CD4-positive, alpha-beta T cell treated with Interleukin-6 for 4 hours (primary cell): ENCODE measurements at places on chromosomes 6 and 20.

DNA sequence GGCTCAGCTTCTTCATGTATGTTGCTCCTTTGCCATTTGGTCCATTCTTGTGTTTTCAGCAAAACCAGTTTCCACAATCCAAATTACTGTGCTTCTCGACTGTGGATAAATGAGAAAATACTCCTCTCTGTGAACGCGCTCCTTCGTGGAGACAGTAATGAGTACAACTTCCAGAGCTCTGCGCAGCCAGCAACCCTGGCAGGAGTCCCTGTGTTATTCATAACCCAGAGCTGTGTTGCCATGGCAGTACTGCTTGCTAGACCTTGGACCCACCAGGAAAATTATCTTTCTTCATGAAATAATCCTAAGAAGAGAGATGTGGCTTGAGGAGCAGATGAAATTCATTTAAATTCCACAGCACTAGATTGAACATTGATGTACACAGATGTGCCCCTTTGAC is 73.7 kb downstream of the SLC22A3 start:
- no peak for DNase-seq

DNA sequence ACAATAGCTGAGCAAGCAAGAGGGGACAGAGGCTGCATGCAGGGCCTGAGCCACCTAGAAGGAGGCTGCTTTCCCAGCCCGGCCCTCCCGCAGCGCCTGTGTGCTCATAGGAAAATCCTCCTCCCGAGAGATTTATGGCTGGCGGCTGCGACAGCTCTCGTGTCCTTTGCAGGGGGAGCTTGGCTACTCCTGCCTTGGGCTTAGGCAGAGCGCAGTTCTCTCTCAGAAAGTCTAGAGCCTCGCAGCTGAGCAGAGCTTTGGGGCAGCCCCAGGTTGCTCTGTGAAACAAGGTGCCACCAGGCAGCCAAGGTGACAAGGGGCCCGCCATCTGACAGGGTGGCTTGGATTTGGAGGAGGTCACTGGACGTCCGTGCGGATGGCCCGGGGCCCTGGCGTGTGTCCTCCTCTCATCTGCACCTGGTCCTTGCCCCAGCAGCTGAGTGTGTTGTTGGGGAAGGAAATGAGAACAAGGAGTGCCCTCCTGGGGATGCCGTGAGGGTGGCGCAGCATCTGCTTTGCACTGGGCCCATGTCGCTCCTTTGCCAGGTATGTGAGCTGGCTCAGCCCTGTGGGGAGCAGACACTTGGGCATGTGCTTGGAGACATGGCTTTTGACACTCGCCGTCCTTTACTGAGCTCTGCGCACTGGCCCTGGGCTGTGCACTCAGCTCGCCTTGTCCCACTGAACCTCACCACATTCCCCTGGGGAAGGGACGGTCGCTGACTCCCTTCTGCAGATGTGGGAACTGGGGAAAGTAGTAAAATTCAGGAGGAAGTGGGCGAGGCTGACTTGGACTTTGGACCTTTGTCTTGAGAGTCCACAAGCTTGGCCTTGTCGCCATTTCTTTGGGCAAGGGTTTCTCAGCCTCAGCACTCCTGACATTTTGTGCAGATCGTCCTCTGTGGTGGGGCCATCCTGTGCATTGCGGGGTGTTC is 41.9 kb downstream of the EDN3 start:
- DNase-seq: no peak

DNA sequence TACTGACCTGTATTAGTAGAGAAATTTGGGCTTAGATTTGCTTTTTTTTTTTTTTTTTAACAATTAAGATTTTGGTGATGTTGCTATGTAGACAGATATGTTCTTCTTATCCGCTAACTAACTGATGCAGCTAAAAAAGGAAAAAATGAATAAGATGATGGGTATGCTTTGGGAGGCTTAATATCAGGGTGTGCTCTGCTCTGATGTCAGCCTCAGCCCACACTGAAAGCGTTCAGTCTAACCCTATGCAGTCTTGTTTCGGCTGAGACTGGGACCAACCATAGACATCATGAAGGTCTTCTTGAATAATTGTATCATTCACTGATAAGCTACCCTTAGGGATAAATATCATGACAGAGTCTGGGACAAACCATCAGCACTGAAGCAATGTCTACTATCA is 6.9 kb upstream of the CCN2 start:
- no peak for DNase-seq

- no peak for DNase-seq
Measured at GRCh38 chr6:117613920-117614560, 11.7 kb upstream of the GOPC start.

GRCh38 chr20:33192912-33193501 is 24.1 kb upstream of the BPIFA3 start:
- no peak for DNase-seq

- DNase-seq: no peak
Measured at GRCh38 chr6:97656236-97656635, 373.2 kb upstream of the MMS22L start.

DNA sequence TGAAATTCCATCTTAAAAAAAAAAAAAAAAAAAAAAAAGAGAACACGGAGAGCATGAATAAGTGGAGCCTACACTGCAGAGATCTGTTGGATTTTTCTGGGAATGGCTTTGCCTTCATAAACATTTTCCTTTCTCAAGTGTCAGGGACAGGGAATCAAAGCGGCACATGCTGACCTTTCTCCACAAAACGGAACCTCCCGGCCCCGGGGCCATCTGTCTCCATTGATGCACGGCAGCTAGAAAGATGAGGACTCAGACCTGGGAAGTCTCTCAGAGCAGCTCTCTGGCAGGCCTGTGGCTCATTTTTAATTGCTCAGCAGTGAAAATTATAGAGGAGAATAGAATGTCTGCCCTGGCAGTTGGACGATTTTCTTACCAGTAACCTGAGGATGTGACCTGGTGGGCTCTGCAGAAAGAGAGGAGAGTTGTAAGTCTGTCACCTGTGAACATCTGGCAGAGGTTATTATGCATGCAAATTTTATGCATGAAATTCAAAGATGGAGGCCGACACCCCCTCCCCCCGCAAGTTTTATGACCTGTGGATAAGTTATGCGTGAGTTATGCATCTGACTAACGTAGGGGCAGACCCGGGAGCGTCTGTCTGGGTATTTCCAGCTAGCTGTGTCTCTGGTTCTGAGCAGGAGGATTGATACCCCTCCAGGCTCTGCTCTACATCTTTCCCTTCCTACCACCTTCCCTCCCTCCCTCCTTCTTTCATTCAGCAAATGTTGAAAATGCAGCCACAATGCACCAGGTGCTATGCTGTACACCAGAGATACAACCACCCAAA is 352.5 kb downstream of the CDH26 start:
- DNase-seq: no peak

- DNase-seq: no peak
Measured at GRCh38 chr6:166471797-166472260, 89.1 kb upstream of the MPC1 start.

GRCh38 chr20:516799-517198 is 26.8 kb downstream of the CSNK2A1 start:
- no peak for DNase-seq

- DNase-seq: no peak
Measured at GRCh38 chr6:43335469-43335868, 26.8 kb upstream of the CRIP3 start.

- no peak for DNase-seq
Measured at GRCh38 chr6:105449756-105450390, 47.0 kb upstream of the PREP start.

DNA sequence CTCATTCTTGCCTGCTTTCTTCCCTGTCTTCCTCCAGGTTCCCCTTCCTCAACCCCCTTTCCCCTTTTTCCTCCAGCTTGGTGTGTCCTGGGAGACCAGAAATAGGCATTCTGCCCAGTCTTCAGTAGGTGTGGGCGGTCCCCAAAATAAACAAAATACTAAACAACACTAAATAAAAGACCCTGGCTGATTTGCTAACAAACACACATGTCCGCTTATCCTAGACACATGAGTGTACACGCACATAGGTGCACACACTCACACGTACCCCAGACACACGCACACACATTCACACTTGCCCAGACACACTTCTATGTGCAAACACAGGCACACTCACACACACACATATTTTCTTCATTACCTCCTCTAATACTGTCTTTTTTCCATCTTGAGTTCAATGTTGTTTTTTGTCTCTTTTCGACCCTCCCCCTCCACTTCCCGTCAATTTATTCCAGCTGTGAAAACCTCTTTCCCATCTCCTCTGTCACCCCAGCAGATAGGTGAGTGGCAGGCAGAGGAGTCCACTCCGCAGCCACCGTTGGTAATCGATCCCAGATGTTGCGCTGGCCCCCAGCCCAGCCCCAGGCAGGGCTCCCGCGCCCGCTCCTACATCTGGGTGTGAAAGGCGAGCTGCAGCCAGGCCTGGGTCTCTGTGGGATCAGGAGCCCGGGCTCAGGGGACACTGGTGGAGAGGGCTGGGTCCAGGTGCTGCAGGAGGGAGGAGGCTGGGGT is 56.9 kb upstream of the FOXP4 start:
- DNase-seq: no peak

GRCh38 chr20:40676491-40677269 is 12.4 kb downstream of the MAFB start:
- no peak for DNase-seq

- DNase-seq: no peak
Measured at GRCh38 chr6:35582315-35582714, 69.6 kb upstream of the TULP1 start.

DNA sequence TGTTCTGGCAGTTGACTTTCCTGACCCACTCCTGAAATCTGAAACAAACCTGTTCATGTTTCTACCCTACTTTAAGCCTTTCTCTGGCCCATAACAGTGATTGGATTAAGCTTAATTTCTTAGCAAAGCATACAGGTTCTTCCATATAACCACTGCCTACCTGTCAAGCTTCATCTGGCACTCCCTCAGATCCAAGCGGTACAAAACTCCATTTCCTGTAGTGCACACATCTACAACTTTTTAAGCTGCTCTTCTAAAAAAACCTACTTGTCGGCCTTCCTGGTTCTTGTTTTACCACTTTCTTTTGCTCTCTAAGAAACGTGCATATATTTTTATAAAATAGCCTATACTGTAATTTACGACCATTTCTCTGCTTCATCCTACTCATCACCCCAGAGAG is 916 bp upstream of the PPP1R11 start:
- DNase-seq: no peak

GRCh38 chr20:51756653-51757052 is 11.5 kb downstream of the ATP9A start:
- DNase-seq: no peak

GRCh38 chr6:100803264-100804045 is 77.7 kb downstream of the ASCC3 start:
- DNase-seq: no peak

- no peak for DNase-seq
Measured at GRCh38 chr20:52446421-52447224, 255.0 kb upstream of the ZFP64 start.

- DNase-seq: no peak
Measured at GRCh38 chr6:48835421-48835958, 627.6 kb downstream of the MMUT start.

GRCh38 chr6:142381845-142382378 is 80.1 kb downstream of the ADGRG6 start:
- DNase-seq: no peak

GRCh38 chr6:161033667-161034066 is 42.1 kb downstream of the MAP3K4 start:
- DNase-seq: no peak

DNA sequence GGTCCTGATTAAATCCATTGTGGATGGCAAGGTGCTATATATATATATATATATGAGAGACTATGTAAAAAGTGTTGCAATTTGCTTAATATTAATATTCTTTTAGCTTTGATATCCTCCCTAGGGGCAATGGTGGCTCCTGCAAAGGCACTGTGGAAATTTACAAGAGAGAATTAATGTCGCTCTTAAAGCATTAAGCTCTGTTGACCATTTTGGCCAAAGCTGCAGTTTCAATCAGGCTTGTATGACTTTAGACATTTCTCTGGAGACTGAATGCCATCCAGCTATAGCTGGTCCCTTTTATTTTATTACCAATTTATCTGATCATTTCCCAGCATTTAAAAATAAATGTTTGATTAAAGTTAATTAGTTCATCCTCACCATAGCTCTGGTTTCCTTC is 155.3 kb downstream of the JARID2 start:
- no peak for DNase-seq

DNA sequence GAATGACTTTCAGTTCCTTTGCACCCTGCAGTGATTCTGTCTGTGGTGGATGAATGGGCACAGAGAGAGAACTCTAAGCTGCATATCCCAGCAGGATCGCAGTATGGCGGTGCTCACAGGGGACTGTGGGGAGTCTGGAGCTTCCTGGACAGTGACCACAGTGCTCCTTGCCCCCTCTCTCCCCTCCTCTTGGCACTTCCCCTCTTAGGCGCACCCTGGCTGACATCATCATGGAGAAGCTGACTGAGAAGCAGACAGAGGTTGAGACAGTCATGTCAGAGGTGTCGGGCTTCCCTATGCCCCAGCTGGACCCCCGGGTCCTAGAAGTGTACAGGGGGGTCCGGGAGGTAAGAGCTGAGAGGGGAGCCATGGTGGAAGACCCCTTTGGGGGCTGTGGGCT is 8.6 kb downstream of the BYSL start:
- DNase-seq: no peak

- DNase-seq: no peak
Measured at GRCh38 chr20:3046677-3047462, 1.0 kb downstream of the MRPS26 start.

DNA sequence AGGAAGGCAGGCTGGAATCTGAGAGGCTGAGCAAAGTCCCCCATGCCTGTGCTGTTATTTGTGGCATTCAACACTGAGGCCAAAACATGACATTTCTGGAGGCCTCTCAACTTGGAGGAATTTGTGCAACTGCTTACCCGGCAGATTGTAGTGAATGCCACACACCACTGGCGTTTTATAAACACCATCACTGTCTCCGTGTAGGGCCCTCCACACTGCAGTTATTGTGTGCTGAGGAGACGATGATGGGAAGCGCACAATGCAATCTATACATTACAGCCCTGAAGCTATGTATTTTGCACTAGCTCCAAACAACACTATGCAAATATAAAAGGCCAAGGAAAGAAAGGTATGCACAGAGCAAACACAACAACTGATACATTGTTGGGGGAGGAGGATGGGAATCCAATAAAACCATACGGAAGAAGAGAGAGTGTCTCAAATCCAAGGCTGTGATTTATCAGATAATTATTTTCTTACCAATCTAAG is 106.5 kb downstream of the SMLR1 start:
- no peak for DNase-seq

DNA sequence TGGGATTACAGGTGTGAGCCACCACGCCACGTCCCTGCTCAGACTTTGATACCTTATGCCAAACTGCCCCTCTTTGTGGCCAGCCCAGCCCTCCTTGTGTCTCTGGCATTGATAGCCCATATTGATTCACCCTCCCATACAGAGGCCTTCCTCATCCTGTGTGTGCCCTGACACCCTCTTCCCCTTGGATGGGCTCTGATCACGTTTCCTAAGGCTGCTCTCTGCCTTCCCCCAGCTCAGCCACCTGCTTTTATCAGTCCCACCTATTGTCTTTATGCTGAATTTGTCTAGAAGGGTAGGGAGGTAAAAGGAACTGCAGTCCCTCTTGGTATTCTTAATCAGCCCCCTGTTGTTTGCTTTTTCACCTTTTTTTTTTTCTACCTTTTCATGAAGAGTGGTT is 95.9 kb downstream of the CDKAL1 start:
- DNase-seq: no peak
